GDM1 (cell line): ENCODE measurements at places on chromosomes 11 and 22.

GRCh38 chr11:6844356-6844755 lies 1.1 kb upstream of the OR10A5 start:
- DNase-seq: no peak

GRCh38 chr11:66421492-66422205 lies 814 bp downstream of the NPAS4 start:
- peak; percentile 67 for DNase-seq

DNA sequence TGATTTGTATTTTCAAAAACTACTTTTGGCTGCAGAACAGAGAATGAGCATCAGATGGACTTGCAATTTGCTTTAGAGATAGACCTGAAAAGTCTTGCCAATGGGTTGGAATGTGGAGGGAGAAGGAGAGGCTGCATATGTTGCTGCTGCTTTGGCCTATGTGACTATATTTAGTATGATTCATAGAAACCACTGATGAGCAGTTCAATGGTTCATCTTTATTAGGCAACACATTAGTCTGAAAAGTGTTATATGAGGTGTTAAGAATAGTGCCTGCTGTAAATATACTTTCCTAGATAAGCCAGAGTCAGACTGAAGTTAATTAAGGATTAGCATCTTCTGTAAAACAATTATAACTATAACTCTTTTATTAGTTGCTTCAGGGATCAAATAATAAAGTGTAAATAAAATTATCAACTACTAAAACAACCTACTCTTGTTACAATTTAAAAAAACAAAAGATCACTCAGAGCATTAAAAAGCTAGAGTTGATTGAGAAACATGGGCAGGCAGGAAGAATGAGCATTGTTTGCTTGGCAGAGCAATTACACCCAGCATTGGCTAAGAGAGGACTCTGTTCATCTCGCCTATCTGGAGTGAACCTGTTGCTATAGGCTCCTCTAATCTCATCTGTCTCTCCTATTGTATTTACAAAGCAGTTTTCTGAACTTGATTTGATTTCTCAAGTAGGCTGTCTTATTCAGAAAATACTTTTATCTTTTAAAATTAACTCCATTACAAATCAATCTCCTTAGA lies 36.3 kb downstream of the HORMAD2 start:
- DNase-seq: no peak

DNA sequence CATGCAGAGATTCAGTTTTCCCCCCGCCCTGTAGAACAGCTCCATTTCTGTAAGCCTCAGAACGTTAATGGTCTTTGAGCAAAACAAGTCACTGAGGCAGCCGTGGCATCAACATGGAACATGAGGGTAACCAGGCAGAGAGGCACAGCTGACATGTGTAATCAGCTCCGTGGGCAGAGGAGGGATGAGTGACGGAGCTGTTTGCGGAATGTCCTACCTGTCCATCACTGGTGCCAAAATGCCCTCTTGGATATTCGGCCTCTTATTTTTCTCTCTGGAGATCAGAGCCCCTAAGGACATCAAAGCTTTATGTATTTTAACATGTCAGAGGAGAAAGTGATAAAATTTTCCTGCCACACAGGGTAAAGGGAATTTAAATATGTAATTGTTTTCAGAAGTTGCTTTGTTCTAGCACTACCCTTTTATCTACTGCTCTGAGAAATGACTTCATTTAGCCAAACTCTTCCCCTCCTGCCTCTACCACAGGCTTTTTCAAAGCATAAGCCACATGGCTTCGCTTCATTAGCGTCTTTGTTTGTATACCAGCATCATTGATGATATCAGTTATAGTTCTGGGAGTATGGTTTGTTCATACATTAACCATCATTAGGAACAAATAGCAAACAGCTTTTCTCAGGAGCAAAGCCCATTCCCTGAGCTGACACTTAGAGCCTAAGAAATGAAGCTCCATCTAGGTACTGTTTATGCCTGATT lies 32.9 kb downstream of the C11orf71 start:
- DNase-seq: no peak

DNA sequence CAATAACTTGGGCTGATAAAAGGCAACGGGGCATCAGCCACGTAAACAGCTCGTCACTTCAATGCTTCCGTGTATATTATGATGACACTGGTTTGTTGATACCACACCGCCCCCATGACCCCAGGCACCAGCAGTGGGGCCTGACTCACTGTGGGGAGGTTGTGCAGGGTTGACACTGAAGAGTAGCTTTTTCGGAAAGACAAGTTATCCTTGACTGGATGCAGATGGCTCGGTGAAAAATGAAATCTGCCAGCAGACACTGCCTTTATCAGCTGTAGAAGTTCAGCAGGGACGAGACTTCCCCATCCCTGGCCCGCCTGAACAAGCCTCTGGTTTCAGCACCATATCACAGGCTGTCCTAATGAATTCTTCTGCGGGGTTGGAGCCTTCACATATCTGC lies 55.6 kb downstream of the WT1 start:
- no peak for DNase-seq

GRCh38 chr11:11501546-11502262 lies 120.1 kb downstream of the GALNT18 start:
- no peak for DNase-seq

- DNase-seq: no peak
Observed at GRCh38 chr11:25602959-25603358, 729.0 kb upstream of the ANO3 start.

DNA sequence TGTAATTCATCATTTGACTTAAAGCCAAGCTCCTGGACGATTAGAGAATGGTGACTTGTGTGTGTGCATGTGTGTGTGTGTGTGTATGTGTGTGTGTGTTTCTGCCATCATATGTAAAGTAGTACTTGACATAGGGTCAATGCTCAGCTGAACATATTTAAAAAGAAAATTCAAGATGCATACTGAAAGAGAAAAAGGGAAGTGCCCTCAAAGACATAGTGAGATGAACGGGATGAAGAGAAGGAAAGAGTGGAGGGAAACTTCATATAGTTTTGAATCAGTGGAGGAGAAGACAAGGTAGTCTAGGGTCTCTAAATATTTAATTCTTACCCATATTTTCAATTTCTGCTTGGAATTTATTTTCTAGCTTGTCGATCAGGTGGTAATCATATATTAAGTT lies 4.0 kb downstream of the TCN1 start:
- no peak for DNase-seq

- DNase-seq: no peak
Observed at GRCh38 chr22:36256478-36256877, 3.5 kb downstream of the APOL1 start.

- DNase-seq: no peak
Observed at GRCh38 chr11:114447892-114448291, 8.6 kb downstream of the REXO2 start.

GRCh38 chr11:774873-775592 lies 2.3 kb downstream of the GATD1 start:
- DNase-seq: no peak

DNA sequence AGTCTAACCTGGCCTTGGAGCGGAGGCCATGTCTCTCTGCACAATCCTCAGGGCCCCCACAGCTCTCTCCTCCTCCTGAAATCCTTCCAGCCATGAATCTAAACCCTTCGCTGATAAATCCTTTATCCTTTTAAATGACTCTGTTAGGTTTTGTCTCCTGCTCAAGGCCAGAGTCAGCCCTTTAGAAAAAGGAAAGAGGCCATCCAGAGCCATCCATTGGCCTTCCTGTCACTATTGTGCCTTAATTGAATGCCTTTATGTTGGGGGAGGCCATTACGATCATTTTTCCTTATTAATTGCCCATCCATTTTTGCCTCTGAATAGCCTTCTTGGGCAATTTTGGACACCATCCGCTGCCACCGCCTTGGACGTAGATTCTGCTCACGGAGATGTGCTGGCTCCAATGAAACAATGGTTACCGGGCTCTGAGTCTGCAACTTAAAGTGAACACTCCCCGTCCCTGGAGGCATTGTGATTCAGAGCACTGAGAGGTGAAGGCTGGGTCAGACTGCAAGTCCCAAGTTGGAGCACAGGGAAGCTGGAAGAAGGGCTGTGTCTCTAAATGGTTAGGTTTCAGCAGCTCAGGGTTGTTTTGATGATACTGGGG lies 213.0 kb upstream of the E2F8 start:
- no peak for DNase-seq

DNA sequence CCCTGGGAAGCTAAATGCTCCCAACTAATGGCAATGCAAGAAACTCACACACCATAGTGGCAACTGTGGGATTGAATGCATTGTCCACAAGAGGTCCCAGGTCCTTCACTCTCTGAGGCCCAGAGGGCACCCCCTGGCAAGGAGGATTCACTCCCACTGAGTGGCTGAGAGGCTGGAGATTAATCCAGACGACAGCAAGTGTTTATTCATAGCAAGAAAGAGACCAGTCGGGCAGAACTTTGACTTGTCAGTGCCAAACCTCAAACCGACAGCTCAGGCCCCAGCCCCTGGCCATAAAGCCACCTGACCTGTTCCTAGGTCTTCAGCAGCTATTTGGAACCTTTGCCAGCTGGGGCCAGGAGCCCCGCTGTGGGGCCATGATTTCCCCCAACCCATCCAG lies 54.5 kb upstream of the MPEG1 start:
- no peak for DNase-seq

DNA sequence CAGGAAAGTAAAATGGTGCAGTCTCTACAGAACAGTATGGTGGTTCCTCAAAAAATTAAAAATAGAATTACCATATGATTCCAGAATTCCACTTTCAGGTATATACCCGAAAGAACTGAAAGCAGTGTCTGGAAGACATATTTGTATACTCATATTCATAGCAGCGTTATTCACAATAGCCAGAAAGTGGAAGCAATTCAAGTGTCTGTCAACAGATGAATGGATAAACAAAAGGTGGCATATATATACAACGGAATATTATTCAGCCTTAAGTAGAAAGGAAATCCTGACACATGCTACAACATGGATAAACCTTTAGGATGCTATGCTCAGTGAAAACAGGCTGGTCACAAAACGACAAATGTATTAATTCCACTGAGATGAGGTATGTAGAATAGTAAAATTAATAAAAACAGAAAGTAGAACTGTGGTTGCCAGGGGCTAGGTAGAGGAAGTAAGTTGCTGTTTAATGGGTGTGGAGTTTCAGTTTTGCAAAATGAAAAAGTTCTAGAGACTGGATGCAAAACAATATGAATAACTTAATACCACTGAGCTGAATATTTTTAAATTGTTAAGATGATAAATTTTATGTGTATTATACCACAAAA lies 14.5 kb downstream of the SAA1 start:
- DNase-seq: no peak
